ENCODE measurements at places on chromosomes 7 and 10. TPM values are rescaled to one million over a fixed set of nuclear protein-coding genes. Genes with fewer than 3 reads are reported as not detected.

Gene SLC26A5
- total RNA-seq: 2.3 TPM

Gene RBM48
- 17.2 TPM for total RNA-seq

Gene LRRC18
- total RNA-seq: not detected

Gene FRMD4A
- total RNA-seq: 70.0 TPM

Gene TAS2R39
- total RNA-seq: not detected

Gene TRPV6
- total RNA-seq: not detected

Gene TEX36
- not detected for total RNA-seq

Gene IFIT1B
- total RNA-seq: not detected

Gene ZNF804B
- total RNA-seq: not detected

Gene LIPF
- not detected for total RNA-seq

Gene ITGB8
- total RNA-seq: 7.5 TPM

Gene CD36
- 2,701 TPM for total RNA-seq

Gene CABCOCO1
- not detected for total RNA-seq

Data from subcutaneous adipose tissue (tissue), 4 donors.